Vagina (tissue), 2 donors: ENCODE measurements at places on chromosomes 13 and 19.

DNA sequence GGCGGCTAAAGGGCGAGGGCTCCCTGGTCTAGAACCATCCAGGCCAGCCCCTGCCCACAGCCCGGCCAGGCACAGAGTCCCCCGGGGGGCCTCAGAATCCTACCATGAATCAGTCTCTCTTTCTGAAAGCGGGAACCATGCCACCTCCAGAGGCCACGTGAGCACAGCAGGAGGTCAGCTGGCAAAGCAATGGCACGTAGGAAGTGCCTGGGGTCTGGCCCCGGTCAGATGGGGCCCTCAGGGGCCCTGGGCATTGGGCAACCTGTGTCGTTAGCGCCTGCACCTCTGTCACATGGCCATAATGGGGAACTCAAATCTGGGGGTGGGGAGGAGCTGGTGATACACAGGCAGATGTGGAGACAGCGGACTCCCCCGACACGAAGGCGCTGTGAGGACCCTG lies 8.8 kb downstream of the MFSD12 start:
- no peak for DNase-seq

DNA sequence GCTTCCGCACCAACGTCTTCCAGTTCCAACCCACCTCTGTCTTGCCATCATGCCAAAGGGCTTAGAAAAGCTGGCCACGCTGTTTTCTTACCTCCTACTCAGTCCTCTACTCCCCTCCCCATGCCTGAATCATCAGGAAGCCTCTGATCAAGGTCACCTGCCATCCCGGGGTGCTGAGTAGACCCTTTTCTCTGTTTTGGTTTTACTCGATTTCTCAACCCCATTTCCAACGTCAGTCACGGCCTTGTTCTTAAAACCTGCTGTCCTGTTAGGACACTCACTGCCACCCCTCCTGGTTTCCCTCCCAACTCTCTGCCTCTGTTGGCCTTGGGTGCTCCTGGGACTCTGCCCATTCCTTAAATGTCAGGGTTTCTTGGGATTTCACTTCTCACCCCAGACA lies 350.1 kb downstream of the FOXO1 start:
- DNase-seq = no peak

GRCh38 chr19:1400281-1401137 lies 833 bp downstream of the GAMT start:
- no peak for DNase-seq

DNA sequence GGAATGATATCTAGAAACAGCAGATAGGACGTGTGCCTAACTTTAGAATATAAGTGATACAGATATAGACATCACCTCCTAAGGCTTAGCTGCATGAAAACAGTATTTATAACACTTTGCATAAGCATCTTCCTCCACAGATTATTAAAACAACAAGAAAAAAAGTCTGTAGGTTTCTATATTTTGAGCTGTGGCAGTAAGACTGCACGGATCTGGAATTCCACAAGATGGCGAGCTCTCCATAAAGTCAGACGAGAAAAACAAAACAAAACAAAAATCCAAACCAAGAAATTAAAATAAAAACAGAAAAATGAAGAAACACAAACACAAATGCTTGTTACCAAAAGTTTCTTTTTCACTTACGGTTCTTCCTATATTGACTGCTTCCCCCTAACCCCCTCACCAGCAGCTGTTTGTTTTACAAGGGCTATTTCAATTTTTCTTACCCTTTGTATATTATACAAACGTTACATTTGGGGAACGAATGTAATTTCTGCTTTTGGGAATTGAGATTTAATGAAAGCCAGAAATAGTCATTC lies 285.8 kb downstream of the MYO16 start:
- DNase-seq = no peak
